ENCODE measurements at places on chromosomes 2 and 18.

DNA sequence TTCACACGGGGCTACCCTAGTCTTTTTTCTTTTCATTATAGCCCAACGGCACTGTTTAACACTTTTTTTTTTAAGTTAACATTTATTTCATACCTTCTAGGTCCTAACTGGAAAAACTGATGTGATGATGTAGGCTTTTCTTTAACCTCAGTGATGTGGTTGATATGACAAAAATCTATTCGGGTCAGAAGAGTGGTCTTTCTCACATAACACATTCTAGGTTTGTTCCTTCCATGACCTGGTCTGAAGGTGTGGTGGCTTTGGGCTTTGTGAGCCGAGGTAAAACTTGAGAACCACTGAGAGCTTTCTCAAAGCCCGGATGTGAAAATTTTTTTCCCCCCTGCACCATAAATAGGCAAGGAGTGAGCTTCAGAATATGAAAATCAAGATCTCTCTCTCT, 44.2 kb downstream of the GPD2 start:
- DNase-seq: no peak

GRCh38 chr2:154914561-154914960, 216.1 kb downstream of the KCNJ3 start:
- no peak for DNase-seq

- DNase-seq: no peak
These were observed 83.0 kb upstream of the RAB6C start for GRCh38 chr2:129896226-129897100.

DNA sequence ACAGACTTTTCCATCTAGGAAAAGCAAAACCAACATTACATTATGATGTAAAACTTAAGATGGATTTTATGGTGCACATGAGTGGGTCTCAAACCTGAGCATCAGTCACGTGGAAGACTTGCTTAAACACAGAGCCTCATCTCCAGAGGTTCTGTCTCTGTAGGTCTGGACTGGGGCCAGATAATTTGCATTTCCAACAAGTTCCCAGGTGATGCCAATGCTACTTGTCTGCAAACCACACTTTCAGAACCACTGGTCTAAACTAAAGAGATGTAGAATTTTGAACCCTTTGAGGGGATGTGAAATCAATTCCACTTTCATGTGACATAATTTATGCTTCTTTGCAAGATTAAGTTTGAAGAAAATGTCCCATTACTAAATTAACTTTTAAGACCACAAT, 522.8 kb downstream of the MBD2 start:
- DNase-seq: no peak

- no peak for DNase-seq
These were observed 1858.7 kb upstream of the CELF4 start for GRCh38 chr18:39424261-39424660.

DNA sequence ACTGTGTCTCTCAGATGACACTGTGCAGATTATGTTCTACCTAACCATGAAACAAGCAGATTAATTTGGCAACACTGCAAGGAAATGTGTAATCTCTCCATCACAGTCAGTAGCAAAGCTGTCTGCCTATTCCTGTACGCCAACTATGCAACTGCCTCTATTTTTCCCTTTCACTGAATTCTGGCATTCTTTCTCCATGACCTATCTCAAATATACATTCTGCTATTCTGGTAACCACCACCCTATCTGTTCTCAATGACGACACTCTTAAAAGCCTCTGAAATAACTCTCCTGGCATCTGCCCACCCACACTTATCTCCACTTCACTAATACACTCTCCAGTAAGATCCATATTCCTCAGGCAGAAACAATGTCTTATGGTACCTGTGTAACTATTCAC, 78.7 kb downstream of the ABCA12 start:
- DNase-seq: no peak

DNA sequence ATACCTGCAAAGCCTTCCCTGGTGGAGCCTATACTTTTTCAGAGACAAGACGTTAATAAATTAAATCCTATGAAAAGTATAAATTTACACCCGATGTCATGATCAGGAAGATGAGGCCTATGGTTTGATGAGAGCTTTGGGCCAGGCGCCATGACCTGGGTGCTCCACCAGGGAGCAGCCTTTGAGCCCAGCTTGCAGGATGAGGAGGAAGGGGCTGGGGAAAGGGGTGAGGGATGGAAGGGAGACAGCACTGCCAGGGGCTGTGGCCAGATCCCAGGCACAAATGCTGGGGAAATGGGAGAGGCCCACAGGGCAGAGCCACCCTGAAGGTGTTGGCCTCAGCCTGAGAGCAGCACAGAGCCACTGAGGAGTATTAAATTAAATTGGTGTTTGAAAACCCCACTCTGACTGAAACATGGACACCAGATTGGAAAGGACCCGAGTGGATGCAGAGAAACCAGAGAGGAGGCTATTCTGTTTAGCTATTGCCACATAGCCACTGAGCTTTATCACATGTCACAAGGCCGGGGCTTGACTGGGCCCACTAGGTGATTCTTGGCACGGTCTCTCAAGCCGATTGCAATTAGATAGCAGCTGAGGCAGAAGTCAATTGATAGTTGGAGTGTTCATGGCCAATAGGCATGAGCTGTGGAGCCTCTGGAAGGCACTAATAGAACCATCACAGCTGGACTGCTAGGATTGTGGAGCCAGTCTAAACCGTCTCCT, 9.6 kb upstream of the FAHD2A start:
- no peak for DNase-seq

DNA sequence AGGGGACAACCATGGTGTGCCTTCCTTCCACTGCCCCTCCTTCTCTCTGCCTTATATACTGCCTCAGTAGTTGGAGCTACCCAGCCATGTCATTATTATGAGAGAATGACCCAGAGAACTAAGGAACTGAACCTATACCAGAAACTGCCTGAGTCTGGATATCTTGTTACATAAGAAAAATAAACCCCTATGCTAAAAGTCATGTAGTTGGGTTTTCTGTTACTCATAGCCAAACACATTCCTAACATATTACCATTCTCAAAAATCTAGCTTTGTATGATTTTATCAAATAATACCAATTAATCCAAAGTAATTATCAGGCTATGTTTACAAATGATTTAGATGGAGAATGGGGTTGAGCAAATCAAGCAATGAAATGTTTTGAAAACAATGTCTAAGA, 15.0 kb upstream of the KLF7 start:
- DNase-seq: no peak

DNA sequence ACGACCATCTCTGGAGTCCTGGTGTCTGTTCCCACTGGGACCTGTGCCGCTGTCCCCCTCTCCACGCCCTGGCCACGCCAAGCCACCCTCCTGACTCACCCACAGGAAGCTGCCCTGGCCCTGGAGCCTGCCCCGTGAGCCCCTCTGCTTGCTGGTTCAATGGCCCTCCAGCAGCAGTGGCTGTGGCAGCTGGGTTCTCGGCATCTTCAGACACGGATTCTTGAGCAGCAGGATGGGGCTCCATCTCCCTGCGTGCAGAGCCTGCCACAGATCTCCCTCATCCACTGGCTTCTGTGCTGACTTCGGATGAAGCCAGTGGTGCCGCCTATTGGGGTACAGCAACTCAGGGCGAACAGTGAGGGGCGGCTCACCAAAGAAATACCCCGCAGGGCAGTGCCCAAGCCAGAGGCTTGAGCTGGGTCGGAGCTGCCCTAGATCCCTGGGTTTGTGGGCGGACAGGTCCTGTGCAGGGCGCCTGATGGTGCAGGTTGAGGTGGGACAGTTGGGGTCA, 14.0 kb downstream of the CAPN10 start:
- no peak for DNase-seq

DNA sequence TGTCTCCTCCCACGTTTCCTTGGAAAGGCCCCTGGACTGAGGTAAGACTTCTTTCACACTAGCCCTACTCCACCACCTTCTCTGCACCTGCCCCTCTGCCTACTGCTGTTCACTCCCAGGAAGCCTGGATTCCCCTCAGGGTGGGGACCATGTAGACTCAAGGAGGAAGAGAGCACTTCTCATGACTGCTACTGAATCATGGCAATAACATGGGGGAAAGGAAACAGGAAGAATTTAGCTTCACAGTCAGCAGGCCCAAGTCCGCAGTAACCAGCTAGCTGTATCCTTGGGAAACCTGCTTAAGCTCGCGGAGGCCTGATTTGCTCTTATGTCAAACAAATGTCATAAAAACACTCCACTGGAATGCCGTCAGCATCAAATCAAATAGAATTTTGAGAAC, 126.2 kb upstream of the CAPN13 start:
- DNase-seq: no peak

GRCh38 chr2:220779931-220780330, 792.2 kb downstream of the EPHA4 start:
- DNase-seq: no peak

DNA sequence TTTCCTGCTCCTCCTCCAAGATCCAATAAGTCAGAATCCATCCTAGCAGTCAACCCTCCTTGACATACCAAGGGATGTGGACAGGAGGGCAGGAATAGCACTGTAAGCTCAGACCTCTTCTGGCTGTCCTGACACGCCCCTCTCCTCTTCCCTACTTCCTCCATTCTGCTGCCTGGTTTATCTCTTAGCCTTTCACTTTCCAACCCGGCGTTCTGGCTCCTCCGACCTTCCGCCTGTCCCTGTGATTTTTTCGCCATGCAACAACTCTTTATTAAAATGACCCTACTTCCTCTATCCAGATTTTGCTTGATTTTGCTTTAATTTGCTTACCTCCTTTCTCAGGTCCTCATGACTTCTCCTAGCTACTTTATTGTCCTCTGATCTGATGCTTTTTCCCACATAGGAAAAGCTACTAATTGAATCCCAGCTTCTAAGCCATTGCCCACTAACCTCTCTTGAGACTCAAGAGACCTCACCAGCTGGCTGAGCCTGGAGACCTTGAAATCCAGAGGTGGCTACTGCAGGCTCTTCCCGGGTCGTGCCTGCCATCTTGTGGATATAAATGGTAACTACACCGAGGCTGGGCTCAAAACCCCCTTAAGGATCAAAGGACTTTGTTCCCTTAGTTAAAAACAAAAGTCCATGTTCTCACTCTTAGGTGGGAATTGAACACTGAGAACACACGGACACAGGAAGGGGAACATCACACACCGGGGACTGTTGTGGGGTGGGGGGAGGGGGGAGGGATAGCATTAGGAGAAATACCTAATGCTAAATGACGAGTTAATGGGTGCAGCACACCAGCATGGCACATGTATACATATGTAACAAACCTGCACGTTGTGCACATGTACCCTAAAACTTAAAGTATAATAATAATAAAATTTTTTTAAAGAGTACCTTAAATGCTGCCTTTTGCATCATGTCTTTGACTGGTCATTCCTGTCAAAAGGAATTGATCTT, 139.4 kb downstream of the AKAIN1 start:
- DNase-seq: no peak

DNA sequence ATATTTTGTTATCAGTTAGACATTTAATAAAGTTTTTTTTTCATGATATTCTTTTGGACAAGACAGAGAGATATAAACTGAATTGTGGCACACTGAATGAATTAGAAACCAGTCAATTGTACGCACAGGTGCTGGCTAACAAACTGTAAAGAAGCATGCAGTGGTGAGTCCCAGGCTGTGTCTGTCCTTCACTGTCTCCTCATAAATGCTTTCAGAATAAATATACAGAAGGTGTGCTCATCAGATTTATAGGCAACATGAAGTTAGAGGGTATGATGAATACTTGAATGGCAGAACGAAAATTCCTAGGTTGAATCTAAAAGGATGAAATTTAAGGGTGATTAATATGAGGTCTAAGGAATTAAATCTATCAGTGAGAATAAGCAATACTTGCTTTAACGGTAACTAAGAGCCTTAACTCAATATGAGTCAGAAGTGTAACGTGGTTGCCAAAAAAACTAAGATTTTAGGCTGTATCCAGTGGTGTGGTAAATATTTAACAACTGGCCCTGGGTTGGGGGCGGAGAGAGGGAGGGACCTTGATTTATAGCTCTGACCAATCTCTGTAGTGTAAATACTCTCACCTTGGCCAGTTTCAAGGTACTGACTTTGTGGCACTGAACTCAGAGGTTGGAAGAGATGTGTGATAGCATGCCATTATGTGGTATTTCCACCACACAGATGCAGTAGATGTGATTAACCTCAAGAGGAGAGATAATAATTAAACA, 41.9 kb upstream of the AAK1 start:
- no peak for DNase-seq

GRCh38 chr2:113050921-113051895, 1.5 kb downstream of the IL36B start:
- no peak for DNase-seq

- DNase-seq: no peak
These were observed 170.1 kb downstream of the UBR3 start for GRCh38 chr2:169997140-169997887.

DNA sequence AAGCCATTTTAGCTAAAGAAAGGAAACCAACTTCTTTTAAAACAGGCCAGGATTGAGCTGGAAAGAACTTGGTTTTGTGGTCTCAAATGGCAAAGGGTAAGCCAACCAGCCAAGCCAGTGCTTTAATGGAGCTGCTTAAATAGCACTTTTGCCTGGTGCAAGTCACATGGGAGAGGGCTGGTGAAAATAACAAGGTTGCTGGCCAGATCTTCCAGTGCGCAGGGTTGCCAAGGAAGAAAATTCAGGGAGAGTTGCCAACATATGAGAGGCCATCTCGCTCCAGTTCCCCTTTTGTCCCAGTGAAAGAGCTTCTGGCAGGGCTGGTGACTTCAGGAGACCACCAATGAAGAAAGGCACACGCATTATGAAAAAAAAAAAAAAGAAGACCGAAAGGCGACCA, 57.3 kb downstream of the IRS1 start:
- no peak for DNase-seq

- no peak for DNase-seq
These were observed 76.6 kb upstream of the DDX18 start for GRCh38 chr2:117737846-117738245.

- no peak for DNase-seq
These were observed 54.8 kb upstream of the HDAC4 start for GRCh38 chr2:239455436-239456203.

- DNase-seq: no peak
These were observed 149.3 kb upstream of the AQP4 start for GRCh38 chr18:27014841-27015240.

- no peak for DNase-seq
These were observed 194.2 kb upstream of the HDAC4 start for GRCh38 chr2:239594772-239595608.

GRCh38 chr2:47033102-47033880, 117.7 kb upstream of the MCFD2 start:
- no peak for DNase-seq

GRCh38 chr2:53515435-53516332, 251.9 kb upstream of the CHAC2 start:
- no peak for DNase-seq

- no peak for DNase-seq
These were observed 105.6 kb downstream of the CRIM1 start for GRCh38 chr2:36461039-36461681.

DNA sequence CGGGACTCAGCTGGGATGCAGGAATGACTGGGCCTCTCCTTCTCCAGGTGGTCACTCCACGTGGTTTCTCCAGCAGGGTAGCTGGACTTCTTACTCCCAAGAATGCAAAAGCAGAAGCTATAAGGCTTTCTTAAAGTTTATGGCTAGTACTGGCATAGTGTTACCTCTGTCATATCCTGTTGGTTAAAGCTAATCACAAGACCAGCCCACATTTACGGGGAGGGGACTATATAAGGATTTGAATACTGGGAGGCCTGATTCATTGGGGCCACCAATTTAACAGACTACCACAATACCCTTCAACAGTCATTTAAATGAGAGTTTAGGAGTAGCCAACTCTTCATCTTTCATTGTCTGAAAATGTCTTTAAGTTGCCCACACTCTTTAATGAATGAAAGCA, 94.4 kb upstream of the TSPYL6 start:
- DNase-seq: no peak

- no peak for DNase-seq
These were observed 126.6 kb downstream of the ZNF532 start for GRCh38 chr18:58991167-58991798.

Data from NCI-H1048 (cell line).